Left ventricle myocardium inferior (tissue), 1 donor: ENCODE measurements at places on chromosomes 1 and 21. TPM values are rescaled to one million over a fixed set of nuclear protein-coding genes. Genes with fewer than 3 reads are reported as not detected.
A peak's percentile ranks its signal among the peaks of the same experiment; 100 is the strongest.

- no peak for DNase-seq
Observed at GRCh38 chr1:41487126-41488039, 2.9 kb upstream of the EDN2 start.

GRCh38 chr1:72284348-72285073 is 2.2 kb upstream of the NEGR1 start:
- DNase-seq: peak; percentile 31

- no peak for DNase-seq
Observed at GRCh38 chr1:234398849-234399381, 25.7 kb downstream of the COA6 start.

- no peak for DNase-seq
Observed at GRCh38 chr1:201756406-201756805, 72.6 kb upstream of the IPO9 start.

DNA sequence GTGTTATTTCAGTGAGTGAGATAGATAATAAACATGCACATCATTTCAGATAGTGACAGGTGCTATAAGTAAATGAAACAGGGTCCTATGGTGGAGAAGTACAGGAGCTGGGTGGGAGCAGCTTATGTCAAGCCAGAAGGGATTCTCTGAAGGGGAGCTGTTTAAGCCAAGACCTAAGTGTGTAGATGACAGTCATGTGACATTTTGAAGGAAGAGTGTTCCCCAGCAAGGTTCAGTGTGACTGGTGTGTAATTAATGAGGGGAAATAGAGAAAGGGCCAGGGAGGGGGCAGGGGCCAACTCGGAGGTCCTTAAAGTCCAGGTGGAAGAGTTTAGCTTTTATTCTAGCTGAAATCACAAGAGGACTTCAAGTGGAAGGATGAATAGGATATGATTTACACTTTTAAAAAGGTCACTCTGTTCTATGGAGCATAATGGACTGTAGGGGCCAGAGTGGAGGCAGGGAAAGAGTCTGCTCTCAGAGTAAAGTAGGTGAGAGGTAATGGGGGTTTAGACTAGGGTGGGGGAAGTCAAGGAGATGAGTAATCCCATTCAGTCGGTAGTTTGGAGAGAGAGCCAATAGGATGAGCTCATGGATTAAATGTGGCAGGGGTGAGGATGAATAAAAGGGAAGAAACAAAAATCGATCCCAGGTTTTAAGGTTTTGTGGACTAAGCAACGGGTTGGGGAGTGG is 243.1 kb downstream of the CACNA1E start:
- DNase-seq: no peak

- DNase-seq: no peak
Observed at GRCh38 chr21:42666925-42667324, 13.5 kb downstream of the PDE9A start.

GRCh38 chr1:100028765-100029164 is 59.0 kb downstream of the SLC35A3 start:
- DNase-seq: no peak

DNA sequence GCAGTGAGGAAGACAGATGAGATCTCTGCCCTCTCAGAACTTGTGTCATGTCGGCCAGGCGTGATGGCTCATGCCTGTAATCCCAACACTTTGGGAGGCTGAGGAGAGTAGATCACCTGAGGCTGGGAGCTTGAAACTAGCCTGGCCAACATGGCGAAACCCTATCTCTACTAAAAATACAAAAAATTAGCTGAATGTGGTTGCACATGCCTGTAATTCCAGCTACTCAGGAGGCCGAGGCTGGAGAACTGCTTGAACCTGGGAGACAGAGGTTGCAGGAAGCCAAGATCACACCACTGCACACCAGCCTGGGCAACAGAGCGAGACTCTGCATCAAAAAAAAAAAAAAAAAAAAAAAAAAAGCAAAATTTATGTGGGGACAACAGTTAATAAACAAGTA is 40.9 kb upstream of the RALGPS2 start:
- DNase-seq: no peak

The SPRR3 gene
- total RNA-seq: not detected

The GSTM2 gene
- 67.3 TPM for total RNA-seq

The MYOC gene
- 1.0 TPM for total RNA-seq
